ENCODE measurements at places on chromosomes 1 and 21.

GRCh38 chr1:15764269-15764764 is 5.7 kb downstream of the FBLIM1 start:
- DNase-seq: no peak

- DNase-seq: no peak
These were observed 238.3 kb downstream of the MATN1 start for GRCh38 chr1:30485072-30485471.

DNA sequence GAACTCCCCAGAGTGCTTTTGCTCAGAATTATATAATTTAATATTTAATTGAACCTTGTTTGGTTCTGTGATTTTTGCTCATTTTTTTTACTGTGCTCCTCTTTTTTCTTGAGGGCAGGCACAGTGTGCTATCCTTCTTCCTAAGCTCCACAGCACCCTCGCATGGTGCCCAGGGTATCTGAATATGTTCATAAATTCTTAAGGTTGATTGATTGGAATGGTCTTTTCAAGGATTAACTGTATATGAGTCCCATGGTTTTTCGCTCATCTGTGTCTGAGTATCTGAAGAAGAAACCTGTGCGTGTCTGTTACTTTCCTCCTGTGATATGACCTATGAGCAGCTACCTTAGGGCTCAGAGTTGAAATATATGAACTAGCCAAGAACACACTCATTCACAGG is 393.7 kb downstream of the HLX start:
- DNase-seq: no peak

DNA sequence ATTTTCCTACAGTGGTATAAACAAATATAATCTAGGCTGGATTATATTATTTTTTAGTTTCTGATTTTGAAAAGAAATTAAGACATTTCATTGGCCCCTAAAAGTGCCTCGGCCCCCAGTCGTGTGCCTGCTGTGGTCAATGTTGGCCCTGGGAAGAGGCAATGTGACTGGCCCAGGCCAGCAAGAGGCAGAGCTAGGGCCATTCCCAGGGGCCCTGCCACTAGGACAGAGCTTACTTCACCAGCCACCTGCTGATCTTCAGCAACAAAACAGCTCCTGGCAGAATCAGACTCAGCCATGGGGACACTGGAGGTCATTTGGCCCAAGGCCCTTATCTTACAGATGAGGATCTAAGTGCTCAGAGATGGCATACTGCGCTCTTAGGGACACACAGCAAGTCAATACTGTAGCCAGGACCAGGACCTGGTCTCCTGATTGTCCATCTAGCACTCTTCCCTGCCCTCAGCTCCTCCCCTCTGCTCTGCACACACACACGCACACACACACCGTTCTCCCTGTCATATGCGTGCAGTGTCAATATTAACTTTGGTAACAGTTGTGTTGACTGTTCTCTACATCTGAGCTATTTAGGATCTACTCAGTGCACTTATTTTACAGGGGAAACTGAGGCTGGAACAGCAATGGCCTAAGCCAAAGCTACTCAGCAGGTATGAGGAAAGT is 16.6 kb upstream of the KLHDC7A start:
- DNase-seq: no peak

- DNase-seq: no peak
These were observed 2.3 kb downstream of the TTC24 start for GRCh38 chr1:156581661-156582387.

DNA sequence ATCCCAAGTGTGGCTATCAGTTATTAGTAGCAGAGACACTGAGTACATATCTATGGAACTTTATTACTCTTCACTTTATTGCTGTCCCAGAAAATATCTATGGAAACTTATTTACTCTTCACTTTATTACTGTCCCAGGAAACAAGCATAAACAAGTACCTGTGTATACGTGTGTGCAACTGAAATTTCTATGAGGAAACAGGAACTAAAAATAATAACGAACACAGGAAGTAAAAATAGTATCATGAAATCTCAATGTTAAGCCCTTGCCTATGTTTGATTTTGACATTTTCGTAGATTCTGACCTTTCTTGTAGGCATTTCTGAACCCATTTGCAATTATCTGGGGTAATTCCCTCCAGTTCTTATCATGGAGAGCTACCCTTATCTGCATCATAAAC is 64.9 kb upstream of the KRTAP19-8 start:
- DNase-seq: no peak

- DNase-seq: no peak
These were observed 336.3 kb upstream of the NCAM2 start for GRCh38 chr21:20661745-20662422.

GRCh38 chr1:103416681-103417286 is 108.7 kb upstream of the RNPC3 start:
- DNase-seq: no peak

DNA sequence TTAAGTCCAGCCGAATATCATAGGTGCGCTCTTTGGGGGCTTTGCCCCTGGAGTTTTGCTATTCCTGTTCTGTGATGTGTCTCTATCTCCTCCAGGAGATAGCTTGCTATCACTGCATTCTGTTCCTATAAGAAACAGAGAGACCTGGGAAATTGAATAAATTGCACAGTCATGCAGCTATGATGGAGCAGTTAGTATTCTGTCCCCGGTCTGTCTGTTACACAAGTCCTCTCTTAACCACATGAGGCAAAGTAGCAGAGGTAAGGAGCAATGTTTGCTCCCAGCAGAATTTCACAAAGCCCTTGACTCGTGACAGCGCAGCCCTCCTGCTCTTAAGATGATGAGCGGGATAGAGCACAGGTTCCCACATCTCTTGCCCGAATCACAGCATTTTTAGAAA is 63.9 kb upstream of the GRHL3 start:
- no peak for DNase-seq

GRCh38 chr1:108817016-108817415 is 39.9 kb downstream of the AKNAD1 start:
- DNase-seq: no peak

DNA sequence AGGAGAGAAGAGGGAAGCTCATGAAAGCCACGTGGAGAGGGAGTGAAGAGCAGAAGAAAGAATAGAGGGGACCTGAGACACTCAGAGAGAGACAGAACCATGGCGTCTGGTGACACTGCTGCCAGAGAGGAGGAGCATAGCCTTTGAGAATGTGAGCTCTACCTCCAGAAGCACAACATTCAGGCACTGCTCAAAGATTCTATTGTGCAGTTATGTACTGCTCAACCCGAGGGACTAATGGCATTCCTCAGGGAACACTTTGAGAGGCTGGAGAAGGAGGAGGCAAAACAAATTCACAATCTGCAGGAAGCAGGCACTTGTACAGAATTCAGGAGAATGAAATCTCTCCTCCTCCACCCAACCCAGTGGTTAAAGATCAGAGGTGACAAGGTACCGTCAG is 45.1 kb downstream of the BTBD8 start:
- no peak for DNase-seq

GRCh38 chr1:213657879-213658278 is 329.9 kb upstream of the PROX1 start:
- no peak for DNase-seq

- no peak for DNase-seq
These were observed 54.6 kb upstream of the POU2F1 start for GRCh38 chr1:167165948-167166689.

GRCh38 chr1:11515368-11516300 is 36.7 kb downstream of the DISP3 start:
- no peak for DNase-seq

DNA sequence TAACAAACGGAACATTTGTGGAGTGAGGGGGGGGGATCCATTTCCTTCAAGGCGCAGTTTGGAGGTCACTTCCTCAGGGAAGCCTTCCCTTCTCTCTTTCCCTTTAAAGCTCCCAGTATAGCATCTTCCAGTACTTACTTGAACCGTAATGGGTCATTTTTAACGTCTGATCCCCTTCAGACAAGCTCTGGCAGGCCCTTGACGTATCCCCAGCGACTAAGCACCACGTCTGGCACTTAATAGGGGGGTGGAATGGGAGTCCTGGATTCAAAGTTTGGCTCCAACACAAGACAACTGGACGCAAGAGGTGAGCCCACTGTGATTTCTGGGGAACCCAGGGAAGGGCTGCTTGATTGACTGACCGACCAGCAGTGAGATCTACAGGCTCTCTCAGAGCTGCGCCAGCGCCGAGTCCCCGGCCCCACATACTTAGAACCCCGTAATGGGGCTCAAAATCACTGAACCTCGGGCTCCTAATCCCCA is 441 bp downstream of the YARS1 start:
- DNase-seq: no peak

- no peak for DNase-seq
These were observed 79.5 kb upstream of the VAMP3 start for GRCh38 chr1:7691576-7691975.

- no peak for DNase-seq
These were observed 31.0 kb upstream of the VWA5B1 start for GRCh38 chr1:20259646-20260045.

DNA sequence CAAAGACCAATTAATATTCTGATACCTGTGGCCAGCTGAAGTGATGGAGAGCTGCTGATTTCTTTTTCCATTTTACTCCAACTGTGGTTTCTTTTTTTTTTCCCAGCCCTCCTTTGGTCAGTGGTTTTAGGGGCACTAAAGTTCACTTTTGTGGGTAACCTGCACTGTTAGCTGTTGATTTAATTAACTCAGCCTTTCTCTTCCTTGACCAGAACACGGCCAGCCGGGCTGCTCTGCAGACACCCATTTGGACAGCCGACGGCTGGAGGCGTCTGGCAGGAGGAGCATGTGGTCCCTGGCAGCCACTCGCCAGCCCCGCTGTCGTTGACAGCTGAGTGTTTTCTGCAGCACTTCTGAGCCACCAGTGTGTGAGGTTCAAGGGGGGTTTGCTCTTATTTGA is 136.2 kb upstream of the RUNX3 start:
- DNase-seq: no peak

DNA sequence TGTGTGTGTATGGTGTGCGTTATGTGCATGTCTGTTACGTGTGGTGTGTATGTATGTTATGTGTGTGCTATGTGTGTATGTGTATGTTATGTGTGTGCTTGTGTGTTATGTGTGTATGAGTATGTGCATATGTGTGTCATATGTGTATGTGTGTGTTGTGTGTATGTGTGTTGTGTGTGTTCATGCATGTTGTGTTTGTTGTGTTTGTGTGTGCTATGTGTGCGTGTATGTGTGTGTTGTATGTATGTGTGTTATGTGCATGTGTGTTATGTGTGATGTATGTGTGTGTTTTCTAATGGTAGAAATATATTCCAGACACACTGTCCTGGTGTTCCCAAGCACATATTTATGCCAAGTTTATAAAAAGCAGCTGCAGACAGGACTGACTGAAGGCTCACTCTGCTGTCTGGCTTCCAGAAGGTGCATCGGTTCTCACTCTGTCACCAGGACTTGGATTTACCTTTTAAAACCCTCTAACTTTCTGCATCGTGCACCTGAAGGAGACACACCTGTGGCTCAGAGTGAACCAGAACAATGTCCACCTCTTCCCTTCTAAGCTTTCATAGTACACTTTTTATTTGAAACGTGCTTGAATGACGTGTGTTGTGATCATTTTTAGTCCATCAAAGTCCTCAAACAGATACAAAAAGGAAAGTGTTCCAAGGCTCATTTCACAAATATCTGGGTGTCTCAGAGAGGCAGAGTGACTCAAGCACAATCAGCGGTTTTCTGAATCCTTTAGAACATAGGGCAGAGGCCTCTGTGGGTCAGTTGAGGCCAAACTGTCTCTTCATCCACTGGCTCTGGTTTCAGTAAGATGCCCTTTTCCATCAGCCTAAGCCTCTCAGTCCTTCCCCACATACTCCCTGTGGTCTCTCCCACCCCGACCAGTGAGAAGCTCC is 49.9 kb downstream of the TOMM20 start:
- no peak for DNase-seq

- DNase-seq: no peak
These were observed 6.7 kb downstream of the CDC7 start for GRCh38 chr1:91507328-91507727.

GRCh38 chr1:216238844-216239243 is 184.4 kb downstream of the USH2A start:
- no peak for DNase-seq

DNA sequence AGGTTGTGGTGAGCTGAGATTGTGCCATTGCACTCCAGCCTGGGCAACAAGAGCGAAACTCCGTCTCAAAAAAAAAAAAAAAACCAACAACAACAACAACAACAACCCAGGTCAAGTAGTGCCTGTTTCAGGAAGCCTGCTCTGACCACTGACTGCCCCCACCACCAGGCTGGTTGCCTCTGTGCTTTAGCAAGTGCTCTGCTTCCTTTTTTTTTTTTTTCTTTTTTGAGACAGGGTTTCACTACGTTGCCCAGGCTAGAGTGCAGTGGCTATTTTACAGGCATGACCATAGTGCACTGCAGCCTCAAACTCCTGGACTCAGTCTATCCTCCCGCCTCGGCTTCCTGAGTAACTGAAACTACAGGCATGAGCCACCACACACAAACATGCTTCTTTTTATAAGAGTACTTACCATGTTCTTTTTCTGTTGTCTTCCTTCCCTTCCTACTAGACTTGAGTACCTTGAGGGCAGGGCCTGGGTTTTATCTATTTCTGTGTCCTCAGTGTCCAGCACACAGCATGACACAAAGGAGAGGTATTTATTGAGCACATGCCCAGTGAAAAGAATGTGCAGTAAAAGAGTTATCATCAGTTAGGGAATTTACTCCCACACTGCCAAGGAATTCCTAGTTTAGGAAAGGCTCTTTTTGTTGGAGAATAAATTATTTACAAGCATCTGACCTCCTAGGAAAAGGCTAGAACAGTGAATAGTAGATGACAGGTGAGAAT is 9.9 kb upstream of the COA7 start:
- DNase-seq: no peak

DNA sequence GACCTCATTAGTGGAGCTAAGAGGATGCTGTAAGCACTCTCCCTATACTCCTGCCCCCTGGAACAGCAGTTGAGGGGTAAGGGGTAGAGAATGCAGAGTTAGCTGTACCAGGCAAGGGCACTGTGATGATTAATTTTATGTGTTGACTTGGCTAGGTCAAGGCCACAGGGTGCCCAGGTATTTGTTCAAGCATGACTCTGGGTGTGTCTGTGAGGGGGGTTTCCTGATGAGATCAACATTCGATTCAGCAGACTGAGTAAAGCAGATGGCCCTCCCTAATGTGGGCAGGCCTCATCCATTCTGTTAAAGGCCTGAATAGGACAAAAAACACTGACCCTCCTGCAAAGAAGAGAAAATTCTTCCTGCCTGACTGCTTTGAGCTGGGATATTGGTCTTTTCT is 110.8 kb downstream of the KCND3 start:
- DNase-seq: no peak

DNA sequence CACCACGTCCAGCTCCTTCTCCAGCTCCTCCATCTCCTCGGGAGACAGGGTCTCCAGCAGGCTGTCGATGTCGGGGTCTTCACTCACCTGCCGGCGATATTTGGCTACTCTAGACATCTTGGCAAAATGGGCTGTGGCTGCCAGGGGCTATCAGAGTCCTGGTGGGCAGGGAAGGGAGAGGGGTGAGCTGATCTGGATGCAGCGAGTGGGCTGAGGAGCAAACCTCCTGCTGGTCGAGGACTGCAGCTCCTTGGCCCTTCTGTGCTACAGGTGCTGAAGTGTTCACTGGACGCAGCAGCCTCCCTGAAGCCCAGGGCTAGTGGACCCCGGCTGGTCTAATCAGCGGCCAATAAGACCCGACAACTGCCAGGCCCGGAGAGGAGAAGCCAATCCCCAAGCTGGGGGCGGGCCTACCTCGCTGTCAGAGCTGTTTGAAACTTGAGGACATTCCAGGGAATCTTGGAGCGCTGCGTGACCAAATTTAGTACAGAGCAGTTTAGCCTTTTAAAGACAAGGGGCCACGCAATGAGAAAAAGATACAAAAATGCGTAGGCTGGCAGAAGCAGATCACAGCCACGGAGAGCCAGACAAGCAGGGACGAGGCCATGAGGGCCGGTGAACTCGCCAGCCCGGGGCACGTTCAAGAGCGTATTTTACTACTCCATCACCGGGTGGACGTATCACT is at the start of gene LMOD1:
TSS of gene LMOD1 (minus strand) at position 325 of the 685 bp plus-strand sequence. CDS start at position 117, 208 bp downstream.
- no peak for DNase-seq

GRCh38 chr1:110224240-110224995 is 14.3 kb downstream of the KCNC4 start:
- no peak for DNase-seq

All from stimulated activated CD4-positive, alpha-beta T cell treated with anti-CD3 and anti-CD28 coated beads, TNF-alpha, amount 100 ng/mL, for 24 hours (primary cell).